Lung (tissue), 17 donors: ENCODE measurements at places on chromosomes 1 and 21. TPM values are rescaled to one million over a fixed set of nuclear protein-coding genes. Genes with fewer than 3 reads are reported as not detected.

RGS1 gene
- total RNA-seq, result 86.6 TPM

MCL1 gene
- 293 TPM for total RNA-seq

TMCC2 gene
- total RNA-seq, result 27.0 TPM

PDZK1IP1 gene
- total RNA-seq, result 68.5 TPM

DNA sequence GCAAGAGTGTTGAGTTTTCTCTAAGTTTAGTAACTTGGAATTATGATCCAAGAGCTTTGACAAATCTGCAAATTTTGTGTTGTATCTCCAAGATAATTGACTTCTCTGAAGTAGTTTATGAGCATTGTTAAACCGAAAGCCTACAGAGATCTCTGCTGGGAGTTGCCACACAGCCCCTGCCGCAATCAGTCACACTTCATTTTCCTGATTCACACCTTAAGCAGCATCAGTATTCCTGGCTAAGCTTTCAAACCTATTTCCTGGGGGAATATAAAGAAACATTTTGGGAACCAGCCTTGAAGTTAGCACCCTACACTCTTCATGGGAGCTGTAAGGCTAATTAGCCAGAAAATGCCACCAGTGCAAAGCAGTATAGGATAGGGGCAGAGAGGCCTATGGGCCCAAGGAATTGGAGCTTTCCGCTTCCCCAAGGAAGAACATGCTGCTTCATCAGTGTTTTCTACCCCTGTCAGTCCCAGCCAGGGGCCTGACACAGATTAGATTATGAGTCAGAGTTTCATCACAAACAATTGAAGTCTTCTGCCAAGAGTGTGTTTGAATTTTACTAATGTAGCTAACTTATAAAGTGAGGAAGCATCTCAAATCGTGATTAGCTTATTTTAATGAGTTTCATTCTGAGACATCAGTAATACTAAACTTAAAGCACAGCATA lies 23.2 kb upstream of the CACYBP start:
- no peaks in the 10 kb centered on the region for H3K27me3 ChIP-seq
- H3K4me3 ChIP-seq, result no peak overlapping the region
- peaks cover 4% of the 10 kb centered on the region for H3K36me3 ChIP-seq
- H3K27ac ChIP-seq, result no peak overlapping the region
- peaks cover 8% of the 10 kb centered on the region for H3K4me1 ChIP-seq

- H3K4me1 ChIP-seq, result no peaks in the 10 kb centered on the region
- no peaks in the 10 kb centered on the region for H3K27me3 ChIP-seq
- no peak for DNase-seq
Measured at GRCh38 chr1:180070286-180070685, 84.4 kb upstream of the QSOX1 start.

DNA sequence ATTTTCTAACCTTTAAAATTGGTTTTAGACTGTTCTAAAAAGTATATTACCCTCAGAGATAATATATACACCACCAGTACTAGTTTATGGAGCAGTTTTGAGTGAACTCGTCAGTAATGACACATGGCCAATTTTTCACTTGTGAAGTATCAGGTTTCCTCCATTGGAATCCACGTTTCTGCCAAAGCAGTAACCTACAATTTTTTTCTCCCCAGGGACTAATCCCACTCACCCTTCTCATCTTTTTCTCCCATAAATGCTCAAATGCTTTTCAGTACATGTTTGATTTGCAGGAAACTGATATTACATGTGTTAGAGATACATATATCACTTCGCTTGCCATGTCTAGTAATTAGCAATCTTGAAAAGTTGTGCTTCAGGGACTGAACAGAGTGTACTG lies 94.1 kb downstream of the COL24A1 start:
- H3K4me3 ChIP-seq, result no peak overlapping the region
- DNase-seq, result no peak
- H3K27me3 ChIP-seq, result no peaks in the 10 kb centered on the region
- H3K4me1 ChIP-seq, result no peaks in the 10 kb centered on the region
- no peak overlapping the region for H3K27ac ChIP-seq

- no peak overlapping the region for H3K4me3 ChIP-seq
- peaks cover 3% of the 10 kb centered on the region for H3K27me3 ChIP-seq
- no peak for DNase-seq
- no peaks in the 10 kb centered on the region for H3K4me1 ChIP-seq
- no peaks in the 10 kb centered on the region for H3K36me3 ChIP-seq
Measured at GRCh38 chr21:40158366-40158765, 291.1 kb downstream of the PCP4 start.

GRCh38 chr1:172540635-172541034 lies 7.7 kb downstream of the SUCO start:
- no peak overlapping the region for H3K27ac ChIP-seq
- no peaks in the 10 kb centered on the region for H3K27me3 ChIP-seq
- no peak overlapping the region for H3K4me3 ChIP-seq
- no peaks in the 10 kb centered on the region for H3K36me3 ChIP-seq
- H3K4me1 ChIP-seq, result no peaks in the 10 kb centered on the region

GRCh38 chr21:21085206-21085605 lies 87.0 kb downstream of the NCAM2 start:
- no peak overlapping the region for H3K27ac ChIP-seq
- H3K4me1 ChIP-seq, result peaks cover under 1% of the 10 kb centered on the region
- H3K27me3 ChIP-seq, result no peaks in the 10 kb centered on the region

DNA sequence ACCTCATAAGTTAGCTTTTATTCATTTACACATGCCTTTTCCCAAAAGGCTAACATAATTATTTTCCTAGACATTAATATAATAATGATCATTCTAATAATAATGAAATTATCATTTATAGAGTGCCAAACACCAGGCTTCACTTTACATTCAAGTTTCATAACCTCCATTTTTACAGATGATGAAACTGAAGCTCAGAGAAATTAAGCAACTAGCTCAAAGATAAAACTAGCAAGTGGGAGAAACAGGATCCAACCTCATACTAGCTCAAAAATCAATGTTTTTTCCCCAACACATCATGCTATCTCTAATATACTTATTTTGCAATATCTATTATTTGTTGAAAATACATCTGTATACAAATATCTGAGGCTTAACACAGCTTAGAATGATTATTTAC lies 14.0 kb downstream of the LPGAT1 start:
- H3K36me3 ChIP-seq, result peaks cover 15% of the 10 kb centered on the region
- no peaks in the 10 kb centered on the region for H3K27me3 ChIP-seq
- no peak for DNase-seq
- H3K4me1 ChIP-seq, result peaks cover 2% of the 10 kb centered on the region
